ENCODE measurements at places on chromosomes 1 and 21.

GRCh38 chr1:173354937-173355280 is 122.2 kb upstream of the PRDX6 start:
- no peak for DNase-seq

- no peak for DNase-seq
These were observed 19.8 kb downstream of the RAP1GAP start for GRCh38 chr1:21649315-21649714.

- DNase-seq, result no peak
These were observed 6.3 kb upstream of the KYAT3 start for GRCh38 chr1:88998716-88999115.

DNA sequence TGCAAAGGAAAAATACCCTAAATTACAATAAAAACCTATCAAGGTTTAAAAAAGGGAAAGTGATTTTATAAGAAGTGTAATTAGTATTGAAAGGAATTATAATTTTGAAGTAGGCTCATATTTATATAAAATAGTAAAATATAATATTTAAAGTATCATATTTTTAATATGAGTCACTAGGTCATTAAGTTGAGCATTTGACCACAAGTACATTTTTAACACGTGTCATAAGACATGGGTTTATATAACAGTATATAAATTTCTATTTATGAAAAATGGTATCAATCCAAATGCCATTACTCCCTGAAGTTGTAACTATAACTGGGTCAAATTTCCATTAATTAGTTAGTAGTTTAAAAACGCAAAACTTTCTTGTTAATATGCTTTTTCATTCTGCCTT is 365.9 kb downstream of the COL11A1 start:
- no peak for DNase-seq

GRCh38 chr1:165542015-165542631 is 1.7 kb upstream of the LRRC52 start:
- no peak for DNase-seq

DNA sequence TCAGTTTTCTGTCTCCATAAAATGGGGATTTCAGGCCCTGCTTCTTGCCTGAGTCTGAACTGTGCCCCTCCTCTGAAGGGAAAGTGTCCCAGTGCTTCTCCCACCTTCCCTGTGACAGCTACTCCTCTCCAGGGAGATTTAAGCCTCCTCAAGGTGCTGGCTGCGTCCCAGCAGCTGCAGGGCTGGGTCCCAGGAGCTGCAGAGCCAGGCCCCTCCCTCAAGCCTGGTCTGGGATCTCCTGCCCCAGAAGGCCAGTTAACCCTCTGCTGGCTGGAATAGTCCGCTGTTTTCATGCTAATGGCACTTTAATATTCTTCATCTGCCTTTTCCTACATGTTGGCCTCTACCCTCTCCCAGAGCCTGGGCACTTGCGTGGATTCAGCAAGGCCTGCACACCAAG is 99.0 kb downstream of the PLXNA2 start:
- no peak for DNase-seq

GRCh38 chr1:205228093-205228521 is 361 bp downstream of the TMCC2 start:
- no peak for DNase-seq

All from dorsolateral prefrontal cortex (tissue), 122 donors.